ENCODE measurements at places on chromosomes 1 and 21.

- DNase-seq: no peak
Measured at GRCh38 chr1:73839922-73840321, 358.1 kb downstream of the LRRIQ3 start.

GRCh38 chr1:210478820-210479219 lies 150.1 kb downstream of the HHAT start:
- no peak for DNase-seq

GRCh38 chr1:11501491-11501897 lies 22.5 kb downstream of the DISP3 start:
- DNase-seq: no peak

- no peak for DNase-seq
Measured at GRCh38 chr1:27132147-27132546, 22.8 kb downstream of the SLC9A1 start.

GRCh38 chr1:188228623-188229022 lies 1399.9 kb downstream of the PLA2G4A start:
- no peak for DNase-seq

GRCh38 chr1:229434641-229435051 lies 752 bp upstream of the ACTA1 start:
- no peak for DNase-seq

GRCh38 chr1:44705470-44705869 lies 25.5 kb downstream of the RNU5D-1 start:
- no peak for DNase-seq

DNA sequence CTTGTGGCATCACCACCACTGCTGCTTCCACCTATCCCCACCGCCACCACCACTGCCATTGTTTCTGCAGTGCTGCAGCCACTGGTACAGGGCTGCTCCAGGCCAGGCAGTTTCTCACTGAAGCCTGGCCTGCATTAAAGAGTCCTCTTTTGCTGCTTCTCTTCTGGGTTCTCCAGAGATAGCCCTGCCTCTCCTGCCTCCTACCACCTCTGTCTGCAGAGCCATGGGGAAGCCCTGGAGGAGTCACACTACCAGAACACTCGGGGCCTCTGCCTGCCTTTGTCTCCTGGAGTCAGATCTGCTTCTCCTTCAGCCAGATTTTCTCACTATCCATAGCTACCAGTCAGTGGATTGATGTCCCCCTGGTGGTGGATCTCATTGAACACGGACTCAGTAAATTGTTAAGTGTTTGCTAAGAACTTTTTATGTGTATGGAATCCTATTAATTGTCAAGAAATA lies 37.7 kb upstream of the DDAH1 start:
- DNase-seq: no peak

DNA sequence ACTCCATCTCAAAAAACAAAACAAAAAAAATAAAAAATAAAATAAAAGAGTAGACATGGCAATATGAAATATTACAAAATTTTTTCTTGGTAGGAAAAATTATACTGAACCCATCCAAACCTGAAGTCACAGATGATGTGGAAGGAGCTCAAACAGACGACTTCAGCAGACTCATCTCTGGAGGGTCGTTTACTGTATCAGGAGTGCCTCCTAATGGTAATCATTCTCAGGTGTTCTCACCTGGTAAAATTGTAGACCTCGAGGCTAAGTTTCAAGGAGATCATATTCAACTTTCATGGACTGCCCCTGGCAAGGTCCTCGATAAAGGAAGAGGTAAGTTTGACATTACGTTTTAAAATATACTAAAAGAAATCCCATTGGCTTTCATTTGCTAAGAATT lies 54.3 kb upstream of the SH3GLB1 start:
- no peak for DNase-seq

DNA sequence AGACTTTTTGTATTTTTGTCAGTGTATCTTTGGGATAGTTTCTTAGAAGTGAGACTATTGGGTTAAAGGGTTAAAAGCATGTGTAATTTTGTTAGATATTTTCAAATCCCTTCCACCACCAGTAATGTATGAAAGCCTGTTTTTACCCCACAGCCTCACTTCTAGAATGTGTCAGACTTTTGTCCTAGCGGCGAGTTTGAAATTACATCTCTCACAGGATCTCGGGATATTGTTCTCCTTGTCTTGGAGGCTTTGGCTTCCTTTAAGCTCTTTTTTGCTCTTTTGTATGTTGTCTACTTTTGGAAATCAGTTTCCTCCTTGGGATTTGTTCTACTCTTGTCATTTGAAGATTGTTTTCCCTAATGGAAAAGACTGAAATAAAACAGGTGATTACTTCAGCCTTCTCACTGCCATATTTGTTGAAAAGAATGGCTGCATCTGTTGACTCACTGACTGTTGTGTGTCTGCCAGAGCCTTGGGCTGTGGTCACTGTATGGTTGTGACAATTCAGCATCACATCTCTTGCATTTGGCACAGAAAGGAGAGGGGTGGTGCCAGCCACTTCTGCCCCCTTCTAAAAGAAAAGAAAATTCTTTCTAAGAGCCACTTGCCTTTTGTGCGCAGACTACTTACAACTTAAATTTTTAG lies 22.6 kb downstream of the ST3GAL3 start:
- no peak for DNase-seq

DNA sequence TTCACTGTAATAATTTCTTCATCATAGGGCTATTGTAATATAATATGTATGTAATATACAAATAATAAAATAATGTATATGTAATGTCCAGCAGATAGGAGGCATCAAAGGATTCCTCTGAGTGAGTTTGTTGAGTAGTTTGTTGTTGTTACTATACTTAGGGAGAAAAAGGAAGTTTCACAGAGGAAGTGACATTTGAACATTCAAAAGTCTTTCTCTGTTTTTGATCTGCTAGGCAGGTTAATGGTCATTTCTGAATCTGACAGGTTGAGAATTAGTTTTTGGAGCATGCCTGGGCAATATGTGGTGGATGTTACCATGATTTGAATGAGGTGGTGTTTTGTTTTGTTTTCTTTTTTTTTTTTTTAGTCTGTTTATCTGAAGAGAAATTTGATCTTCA lies 102.1 kb downstream of the NRDC start:
- no peak for DNase-seq

GRCh38 chr1:26320896-26321295 lies 3.1 kb downstream of the CD52 start:
- no peak for DNase-seq

GRCh38 chr1:194378517-194378916 lies 1192.1 kb upstream of the B3GALT2 start:
- no peak for DNase-seq

GRCh38 chr21:45356653-45357435 lies 48.1 kb upstream of the COL18A1 start:
- DNase-seq: no peak

DNA sequence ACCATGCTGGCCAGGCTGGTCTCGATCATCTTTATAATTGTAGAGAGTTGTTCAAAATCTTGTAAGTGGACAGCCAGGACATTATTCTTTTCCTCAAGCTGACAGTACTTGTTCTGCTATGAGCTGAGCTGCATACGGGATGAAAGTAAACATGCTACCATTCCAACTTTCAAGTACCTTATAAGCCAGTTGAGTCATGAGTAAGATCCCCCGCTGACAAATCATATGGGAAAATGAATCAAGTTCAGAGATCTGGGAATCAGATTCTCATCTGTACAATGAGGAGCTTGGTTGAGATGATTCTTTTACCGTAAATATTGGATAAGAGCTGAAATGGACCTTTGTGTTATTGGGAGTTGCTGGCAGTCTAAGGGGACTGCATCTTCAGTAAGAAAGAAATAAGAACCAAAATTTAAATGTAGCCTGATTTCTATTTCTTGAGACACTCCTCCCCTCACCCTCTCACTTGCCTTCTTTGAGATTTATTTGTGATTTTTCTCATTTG lies 62.7 kb downstream of the CENPF start:
- no peak for DNase-seq

GRCh38 chr1:22861764-22862440 lies 110.8 kb downstream of the LACTBL1 start:
- no peak for DNase-seq

GRCh38 chr1:205444931-205445645 lies 10.8 kb downstream of the BLACAT1 start:
- DNase-seq: no peak

GRCh38 chr1:23895082-23895481 lies 18.1 kb downstream of the CNR2 start:
- DNase-seq: no peak

GRCh38 chr1:78038491-78038939 lies 7.3 kb upstream of the GIPC2 start:
- no peak for DNase-seq

GRCh38 chr1:116988908-116989307 lies 12.7 kb upstream of the CD101 start:
- DNase-seq: no peak

DNA sequence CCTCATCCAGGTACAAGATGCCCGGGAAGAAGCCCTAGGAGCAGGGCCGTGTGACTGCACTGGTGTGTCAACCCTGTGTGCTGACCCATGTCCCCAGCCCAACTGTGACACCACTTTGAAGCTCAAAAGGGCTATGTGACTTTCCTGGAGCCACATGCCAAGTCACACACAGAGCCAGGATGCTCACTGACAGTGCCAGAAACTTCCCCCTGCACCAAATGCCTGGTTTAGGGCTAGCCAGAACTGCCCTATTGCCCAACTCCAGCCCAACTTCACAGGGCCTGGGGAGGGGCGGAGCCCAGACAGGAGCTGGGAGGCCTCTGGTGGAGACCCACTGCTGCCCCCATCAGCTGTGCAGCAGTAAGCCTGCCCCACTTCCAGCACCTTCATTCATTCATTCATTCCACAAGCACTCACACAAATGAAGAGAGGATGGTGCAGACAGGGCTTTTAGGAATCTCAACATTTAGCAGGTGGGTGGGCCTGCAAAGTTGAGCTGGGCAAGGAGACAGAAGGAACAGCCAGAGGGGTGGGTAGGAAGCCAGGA lies 36.7 kb downstream of the KCNQ4 start:
- DNase-seq: no peak

DNA sequence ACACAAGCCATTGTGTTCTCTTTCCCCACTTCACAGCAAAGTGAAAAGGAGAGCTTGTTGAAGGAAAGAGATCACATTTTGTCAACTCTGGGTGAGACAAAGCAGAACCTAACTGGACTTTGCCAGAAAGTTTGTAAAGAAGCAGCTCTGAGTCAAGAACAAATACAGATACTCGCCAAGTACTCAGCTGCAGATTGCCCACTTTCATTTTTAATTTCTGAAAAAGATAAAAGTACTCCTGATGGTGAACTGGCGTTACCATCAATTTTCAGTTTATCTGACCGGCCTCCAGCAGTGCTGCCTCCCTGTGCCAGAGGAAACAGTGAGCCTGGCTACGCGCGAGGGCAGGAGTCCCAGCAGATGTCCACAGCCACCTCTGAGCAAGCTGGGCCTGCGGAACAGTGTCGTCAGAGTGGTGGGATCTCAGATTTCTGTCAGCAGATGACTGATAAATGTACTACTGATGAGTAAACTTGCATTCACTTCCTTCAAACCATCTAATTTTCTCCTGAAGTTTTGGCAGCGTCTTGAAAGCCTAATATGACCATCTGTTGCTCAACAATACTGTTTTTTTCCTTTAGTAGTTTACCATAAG lies 43.7 kb downstream of the BACH1 start:
- no peak for DNase-seq

GRCh38 chr1:16434501-16434900 lies 2.7 kb downstream of the SPATA21 start:
- DNase-seq: no peak

DNA sequence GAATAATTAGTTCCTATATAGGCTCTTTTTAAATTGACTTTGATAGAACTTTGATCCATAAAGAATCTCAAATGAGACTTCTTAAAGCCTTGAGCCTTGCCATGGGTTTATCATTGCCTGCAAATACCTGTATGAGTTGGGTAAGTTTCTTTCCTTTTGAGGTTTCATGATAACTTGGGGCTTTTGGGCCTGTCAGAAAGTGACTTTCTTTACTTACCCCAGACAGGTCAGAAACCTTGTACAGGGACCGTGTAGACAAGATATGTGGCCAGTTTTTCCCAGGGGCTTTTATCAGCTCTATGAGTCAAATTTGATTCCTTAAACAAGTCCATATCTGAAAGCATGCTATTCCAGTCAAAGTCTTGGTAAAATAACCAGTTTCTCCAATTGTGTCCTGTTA lies 17.3 kb downstream of the KCTD3 start:
- no peak for DNase-seq

DNA sequence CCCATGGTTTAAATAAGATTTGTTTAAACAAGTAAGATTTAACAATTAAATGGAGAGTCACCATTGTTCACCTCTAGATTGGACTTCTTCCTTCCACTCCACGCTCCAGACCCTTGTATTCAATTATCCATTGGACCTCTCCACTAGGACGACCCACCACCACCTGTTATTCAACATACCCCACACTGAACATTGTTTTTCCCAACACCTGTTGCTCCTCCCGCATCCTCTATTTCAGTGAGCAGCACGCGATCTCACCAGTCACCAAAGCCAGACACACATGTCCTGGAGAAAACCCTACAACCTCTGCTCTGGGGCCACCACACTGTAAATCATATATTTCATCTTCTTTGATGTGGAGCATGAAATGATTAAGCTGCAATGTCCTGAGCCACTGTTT lies 28.6 kb downstream of the ATP8B2 start:
- DNase-seq: no peak

DNA sequence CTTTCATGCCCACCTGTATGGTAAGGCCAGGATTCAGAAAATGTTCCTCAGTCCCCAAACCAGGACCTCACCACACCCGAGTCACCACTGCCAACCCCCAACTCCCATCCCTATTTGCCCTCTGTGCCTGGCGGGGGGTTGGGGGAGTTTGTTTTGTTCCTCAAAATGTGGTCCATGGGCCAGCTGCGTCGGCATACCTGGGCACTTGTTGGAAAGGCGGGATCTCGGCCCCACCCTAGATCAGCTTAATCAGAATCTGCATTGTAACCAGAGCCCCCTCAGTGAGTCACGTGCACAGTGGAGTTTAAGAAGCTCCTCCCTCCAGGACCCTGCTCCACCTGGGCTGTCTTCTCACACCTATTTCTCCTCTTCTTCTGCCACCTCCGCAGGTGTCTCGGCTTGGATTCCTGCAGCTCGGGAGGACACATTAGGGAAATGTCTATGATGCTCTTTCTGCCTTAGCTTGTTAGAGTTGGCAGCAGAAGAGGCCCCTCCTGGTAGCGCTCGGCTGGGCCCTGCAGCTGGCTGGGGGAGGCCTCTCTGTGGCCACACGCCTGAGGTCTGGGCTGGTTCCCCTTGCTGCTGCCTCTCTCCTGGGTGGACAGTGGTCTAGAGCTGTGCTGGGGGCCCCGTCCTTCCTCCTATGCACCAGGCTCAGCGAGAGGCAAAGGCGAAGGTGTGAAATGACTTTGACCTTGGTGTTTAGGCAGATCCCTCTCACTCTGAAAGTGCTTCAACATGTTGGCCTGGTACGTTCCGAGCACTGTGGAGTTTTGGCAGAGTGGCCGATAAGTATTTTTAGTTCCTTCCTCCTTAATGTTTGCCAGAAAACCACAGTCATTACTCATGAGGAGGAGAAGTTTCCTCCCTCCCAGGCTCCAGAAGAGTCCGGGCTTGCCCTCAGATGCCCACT lies 41.8 kb upstream of the CAMTA1 start:
- DNase-seq: no peak

DNA sequence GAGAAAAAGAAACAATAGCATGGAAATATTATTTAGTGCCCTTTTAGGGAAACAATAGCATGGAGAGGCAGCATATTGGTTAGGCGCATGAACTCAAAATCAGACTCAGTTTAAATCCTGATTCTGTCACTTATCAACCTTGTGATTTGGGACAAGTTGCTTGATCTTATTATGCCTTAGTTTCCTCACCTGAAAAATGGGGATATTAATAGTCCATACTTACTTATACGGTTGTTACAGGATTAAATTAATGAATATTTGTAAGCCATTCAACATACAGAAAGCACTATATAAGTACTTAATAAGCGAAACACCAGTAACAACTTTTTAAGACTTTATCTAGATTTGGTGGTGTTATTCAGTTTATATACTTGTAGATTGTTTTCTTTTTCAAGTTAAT lies 1.2 kb downstream of the TSEN15 start:
- DNase-seq: no peak

Data from activated CD8-positive, alpha-beta memory T cell treated with anti-CD3 and anti-CD28 coated beads for 4 hours (primary cell).